ENCODE measurements at places on chromosomes 4 and X. TPM values are rescaled to one million over a fixed set of nuclear protein-coding genes. Genes with fewer than 3 reads are reported as not detected.

- no peaks in the 10 kb centered on the region for H3K36me3 ChIP-seq
- H3K4me3 ChIP-seq, result no peak overlapping the region
- H3K27me3 ChIP-seq, result no peaks in the 10 kb centered on the region
- no peak overlapping the region for H3K27ac ChIP-seq
- no peaks in the 10 kb centered on the region for H3K4me1 ChIP-seq
Observed at GRCh38 chrX:12548746-12549145, 242.5 kb upstream of the PRPS2 start.

DNA sequence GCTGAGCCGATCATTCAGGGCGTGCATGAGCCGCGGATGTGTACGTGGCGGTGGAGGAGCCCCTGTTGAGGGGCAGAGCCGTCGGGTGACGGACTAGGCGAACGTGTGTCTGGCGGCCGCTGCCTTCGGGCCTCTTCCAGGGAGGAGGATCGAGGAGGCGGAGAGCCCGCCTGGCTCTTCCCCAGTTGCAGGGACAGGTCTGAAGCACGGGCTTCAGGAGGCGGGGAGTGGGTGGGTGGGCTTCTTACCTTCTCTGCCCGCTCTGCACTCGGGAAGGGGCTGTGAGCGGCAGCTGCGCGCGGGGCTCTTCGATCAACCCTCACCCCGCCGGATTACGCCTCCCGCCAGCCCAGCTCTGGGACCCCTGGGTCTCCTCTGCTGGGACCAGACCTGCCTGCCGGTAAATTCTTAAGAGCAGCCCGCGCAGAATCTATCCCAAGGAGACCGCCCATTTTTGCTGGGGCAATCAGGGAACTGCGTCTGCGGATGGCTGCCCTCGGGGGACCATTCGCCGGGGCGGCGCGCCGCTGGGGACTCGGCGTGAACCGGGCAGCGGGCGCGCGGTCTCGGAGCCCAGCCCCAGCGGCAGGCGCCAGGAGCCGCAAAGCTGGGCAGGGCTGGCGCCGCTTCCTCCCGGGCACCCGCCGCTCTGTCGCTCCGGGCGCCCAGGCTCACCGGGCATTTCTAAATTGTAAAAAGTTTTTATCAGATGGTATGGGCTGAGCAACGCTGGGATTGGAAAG is 4.9 kb downstream of the PLAC8 start:
- H3K36me3 ChIP-seq, result no peaks in the 10 kb centered on the region
- H3K4me1 ChIP-seq, result no peaks in the 10 kb centered on the region
- DNase-seq, result no peak
- peak overlapping the region; percentile 81 for H3K4me3 ChIP-seq
- H3K27ac ChIP-seq, result peak overlapping the region; percentile 84

GRCh38 chr4:20046931-20047677 is 204.6 kb upstream of the SLIT2 start:
- H3K27ac ChIP-seq, result no peak overlapping the region

DNA sequence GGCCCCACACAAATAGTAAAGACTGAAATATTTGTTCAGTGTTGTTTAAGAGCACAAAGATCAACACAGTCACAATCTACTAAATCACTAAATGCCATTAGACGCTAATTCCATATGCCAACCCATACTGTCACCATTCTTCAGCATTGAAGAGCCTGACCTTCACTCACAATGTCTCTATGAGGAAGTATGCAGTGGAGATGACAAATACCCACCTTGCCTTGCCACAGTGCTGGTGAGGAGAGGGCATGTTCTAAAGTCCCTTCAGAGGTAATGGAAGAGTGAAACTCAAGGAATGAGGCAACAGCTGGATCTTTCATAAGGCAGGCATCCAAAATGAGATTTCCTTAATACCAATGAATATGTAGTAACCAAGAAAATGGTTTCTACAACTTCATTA is 50.4 kb downstream of the FRMD7 start:
- no peaks in the 10 kb centered on the region for H3K27me3 ChIP-seq
- no peak overlapping the region for H3K27ac ChIP-seq
- H3K4me3 ChIP-seq, result no peak overlapping the region
- no peaks in the 10 kb centered on the region for H3K36me3 ChIP-seq
- H3K4me1 ChIP-seq, result no peaks in the 10 kb centered on the region
- no peak for DNase-seq

GRCh38 chrX:12721042-12721441 is 70.2 kb upstream of the PRPS2 start:
- H3K27ac ChIP-seq, result no peak overlapping the region
- no peaks in the 10 kb centered on the region for H3K4me1 ChIP-seq
- no peak overlapping the region for H3K4me3 ChIP-seq
- no peaks in the 10 kb centered on the region for H3K27me3 ChIP-seq
- H3K36me3 ChIP-seq, result no peaks in the 10 kb centered on the region

Gene NAP1L3
- 0.95 TPM for total RNA-seq

Gene SPP1
- total RNA-seq, result 0.95 TPM

GRCh38 chrX:153454901-153455550 is 9.2 kb upstream of the TREX2 start:
- peaks cover 10% of the 10 kb centered on the region for H3K4me1 ChIP-seq
- H3K27me3 ChIP-seq, result no peaks in the 10 kb centered on the region
- no peak for DNase-seq
- no peak overlapping the region for H3K4me3 ChIP-seq
- H3K36me3 ChIP-seq, result no peaks in the 10 kb centered on the region

DNA sequence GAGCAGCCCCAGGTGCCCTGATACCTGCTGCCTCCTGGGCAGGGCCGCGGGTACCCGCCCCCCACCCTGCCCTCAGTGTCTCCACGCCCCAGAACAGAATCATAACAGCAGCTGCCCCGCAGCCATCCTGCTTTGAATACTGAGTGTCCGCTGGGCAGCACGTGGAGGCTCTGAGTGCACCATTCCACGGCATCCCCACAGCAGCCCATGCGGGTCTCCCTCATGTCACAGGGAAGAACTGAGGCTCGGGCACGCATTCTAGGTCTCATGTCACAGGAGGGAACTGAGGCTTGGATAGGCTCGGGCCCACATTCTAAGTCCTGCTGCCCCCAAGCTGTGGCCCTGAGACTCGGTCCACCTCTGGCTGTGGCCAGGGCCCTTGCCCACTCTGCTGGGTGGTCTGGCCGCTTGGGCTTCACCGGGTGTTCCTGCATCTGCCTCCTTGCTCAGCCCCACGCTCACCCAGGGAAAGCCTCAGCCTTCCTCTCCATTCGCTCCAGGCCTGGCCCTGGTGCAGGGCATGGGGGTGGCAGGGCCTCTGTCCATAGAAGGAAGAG is 221.6 kb upstream of the PSAPL1 start:
- H3K27me3 ChIP-seq, result no peaks in the 10 kb centered on the region
- H3K36me3 ChIP-seq, result no peaks in the 10 kb centered on the region
- peaks cover 10% of the 10 kb centered on the region for H3K4me1 ChIP-seq
- no peak overlapping the region for H3K4me3 ChIP-seq

Gene PNMA6A
- 1.3 TPM for total RNA-seq

DNA sequence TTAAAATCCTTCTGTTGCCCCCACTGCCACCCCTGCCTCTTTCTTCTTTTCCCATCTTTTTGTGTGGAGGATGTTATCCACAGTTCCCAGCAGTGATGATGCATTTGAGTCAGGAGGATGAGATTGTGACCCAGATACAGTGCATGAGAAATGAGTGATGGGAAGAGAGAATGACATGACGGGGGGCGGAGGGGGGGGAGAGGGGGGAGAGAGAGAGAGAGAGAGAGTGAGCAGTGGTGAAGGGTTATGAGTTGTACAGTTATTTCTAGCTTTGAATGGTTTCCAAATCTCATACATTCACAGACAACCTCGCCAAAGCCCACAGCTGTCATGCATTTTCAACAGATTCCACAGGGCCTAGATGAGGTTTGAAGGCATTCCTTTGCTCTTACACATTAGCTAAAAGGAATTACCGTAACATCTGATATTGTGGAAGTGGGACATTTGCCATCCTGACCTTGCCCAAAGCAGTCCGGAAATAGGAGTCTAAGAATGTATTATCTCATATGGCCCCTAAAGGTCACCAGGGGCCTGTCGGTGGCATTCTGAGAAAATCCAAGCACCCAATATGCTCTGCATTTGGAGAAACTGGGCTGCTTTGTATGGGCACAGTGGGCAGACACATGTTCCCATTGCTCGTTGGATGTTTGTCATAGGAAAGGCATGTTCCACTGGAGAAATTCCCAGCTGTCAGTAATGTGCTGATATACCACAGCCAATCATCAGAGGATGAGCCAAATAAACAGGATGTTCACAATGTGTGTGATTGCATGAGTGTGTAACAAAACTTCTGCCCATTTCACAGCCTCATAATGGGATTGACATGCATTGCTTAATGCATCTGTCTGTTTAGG is 435.8 kb downstream of the SPRY1 start:
- H3K4me3 ChIP-seq, result no peak overlapping the region
- H3K27me3 ChIP-seq, result no peaks in the 10 kb centered on the region
- no peaks in the 10 kb centered on the region for H3K4me1 ChIP-seq
- no peaks in the 10 kb centered on the region for H3K36me3 ChIP-seq
- no peak for DNase-seq
- H3K27ac ChIP-seq, result no peak overlapping the region

- H3K4me1 ChIP-seq, result no peaks in the 10 kb centered on the region
- DNase-seq, result no peak
- H3K27me3 ChIP-seq, result no peaks in the 10 kb centered on the region
- no peak overlapping the region for H3K4me3 ChIP-seq
- H3K27ac ChIP-seq, result no peak overlapping the region
- H3K36me3 ChIP-seq, result no peaks in the 10 kb centered on the region
Observed at GRCh38 chr4:107885865-107886264, 45.5 kb upstream of the CYP2U1 start.

- H3K36me3 ChIP-seq, result peaks cover 79% of the 10 kb centered on the region
- H3K4me1 ChIP-seq, result no peaks in the 10 kb centered on the region
- H3K4me3 ChIP-seq, result no peak overlapping the region
- DNase-seq, result no peak
Observed at GRCh38 chr4:55887594-55887993, 34.1 kb downstream of the EXOC1 start.

DNA sequence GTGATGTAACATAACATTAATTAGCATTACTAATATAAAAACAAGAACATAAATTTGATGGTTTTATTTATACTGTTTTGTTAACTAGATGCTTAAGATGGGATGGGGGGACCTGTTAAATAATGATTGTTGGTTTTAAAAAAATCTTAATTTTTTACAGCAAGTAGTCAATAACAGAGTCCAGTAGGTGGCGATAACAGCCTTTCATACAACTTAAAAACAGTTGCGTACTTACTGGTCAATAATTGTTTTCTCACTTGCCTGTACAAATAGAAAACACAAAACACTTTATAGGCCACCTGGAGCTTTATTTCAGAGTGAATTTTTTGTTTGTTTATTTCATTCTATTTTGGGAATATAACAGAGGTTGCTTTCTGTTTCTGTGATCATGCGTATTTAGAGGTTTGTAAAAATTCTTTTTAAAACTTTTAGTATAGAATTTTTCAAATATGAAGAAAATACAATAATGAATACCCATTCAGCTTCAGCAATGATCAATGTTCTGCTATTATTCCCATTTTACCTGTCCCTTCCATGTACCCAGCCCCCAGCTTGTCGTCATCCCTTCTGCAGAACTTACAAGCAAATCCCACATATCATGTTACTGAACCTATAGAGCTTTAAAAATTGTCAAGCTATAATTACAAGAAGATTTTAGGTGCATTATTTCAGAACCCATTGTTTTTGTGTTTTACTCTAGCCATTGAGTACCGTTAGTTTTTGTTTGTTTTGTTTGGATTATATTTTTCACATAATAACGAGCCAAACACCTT is 97.1 kb downstream of the MRPL1 start:
- H3K4me1 ChIP-seq, result no peaks in the 10 kb centered on the region
- DNase-seq, result no peak
- H3K36me3 ChIP-seq, result no peaks in the 10 kb centered on the region
- H3K27ac ChIP-seq, result no peak overlapping the region
- H3K4me3 ChIP-seq, result no peak overlapping the region

DNA sequence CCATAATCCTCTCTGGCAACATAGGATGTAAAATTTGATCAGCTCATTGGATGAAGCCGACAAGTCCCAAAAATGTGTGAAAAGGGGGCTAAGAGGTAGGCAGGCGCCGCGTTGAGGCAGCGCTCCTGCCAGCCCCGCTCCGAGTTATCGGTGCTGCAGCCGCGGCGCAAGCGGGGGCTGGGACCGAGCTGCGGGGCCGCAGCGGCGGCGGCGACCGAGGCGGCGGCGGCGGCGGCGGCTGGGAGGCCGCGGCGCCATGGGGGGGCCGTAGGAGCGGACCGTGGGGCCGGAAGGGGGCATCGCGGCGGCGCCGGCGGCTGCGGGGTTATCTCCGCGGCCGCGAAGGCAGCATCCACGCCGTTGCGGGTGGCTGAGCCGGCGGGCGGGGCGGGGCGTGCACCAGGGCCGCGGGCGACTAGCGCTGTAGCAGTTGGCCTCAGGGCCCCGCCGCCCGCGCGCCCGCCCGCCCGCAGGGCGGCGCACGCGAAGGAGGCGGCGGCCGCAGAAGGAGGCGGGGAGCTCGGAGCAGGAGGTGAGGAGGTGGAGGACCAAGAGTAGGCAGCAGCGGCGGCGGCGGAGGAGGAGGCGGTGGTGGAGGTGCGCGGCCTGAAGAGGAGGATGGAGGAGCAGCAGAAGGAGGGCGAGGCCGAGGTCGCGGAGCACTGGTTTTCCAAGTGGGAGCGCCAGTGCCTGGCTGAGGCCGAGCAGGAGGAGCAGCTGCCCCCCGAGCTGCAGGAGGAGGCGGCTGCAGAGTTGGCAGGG is 126.0 kb upstream of the CXorf66 start:
- H3K4me3 ChIP-seq, result peak overlapping the region; percentile 24
- H3K27me3 ChIP-seq, result peaks cover 23% of the 10 kb centered on the region
- DNase-seq, result no peak
- H3K4me1 ChIP-seq, result no peaks in the 10 kb centered on the region
- no peaks in the 10 kb centered on the region for H3K36me3 ChIP-seq

DNA sequence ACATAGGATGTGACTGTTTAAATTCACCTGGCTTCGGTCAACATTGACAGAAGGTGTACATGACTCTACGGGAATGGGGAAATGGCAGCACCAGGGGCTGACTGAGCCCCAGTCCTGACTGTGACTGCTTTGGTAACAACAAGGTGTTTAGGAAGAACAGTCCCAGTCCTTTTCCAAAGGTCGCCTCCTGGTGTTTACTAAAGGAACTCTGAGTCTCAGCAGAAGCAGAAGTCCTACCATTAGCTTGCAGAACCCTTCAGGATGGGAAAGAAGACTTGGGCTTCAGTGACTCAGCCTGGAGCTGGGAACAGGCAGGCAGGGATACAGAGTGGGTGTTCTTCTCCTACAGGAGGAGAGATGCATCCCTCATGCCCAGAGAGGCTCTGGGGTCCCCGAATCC is 103.3 kb downstream of the MGST2 start:
- H3K36me3 ChIP-seq, result no peaks in the 10 kb centered on the region
- no peaks in the 10 kb centered on the region for H3K27me3 ChIP-seq
